ENCODE measurements at places on chromosomes 11 and 22.

DNA sequence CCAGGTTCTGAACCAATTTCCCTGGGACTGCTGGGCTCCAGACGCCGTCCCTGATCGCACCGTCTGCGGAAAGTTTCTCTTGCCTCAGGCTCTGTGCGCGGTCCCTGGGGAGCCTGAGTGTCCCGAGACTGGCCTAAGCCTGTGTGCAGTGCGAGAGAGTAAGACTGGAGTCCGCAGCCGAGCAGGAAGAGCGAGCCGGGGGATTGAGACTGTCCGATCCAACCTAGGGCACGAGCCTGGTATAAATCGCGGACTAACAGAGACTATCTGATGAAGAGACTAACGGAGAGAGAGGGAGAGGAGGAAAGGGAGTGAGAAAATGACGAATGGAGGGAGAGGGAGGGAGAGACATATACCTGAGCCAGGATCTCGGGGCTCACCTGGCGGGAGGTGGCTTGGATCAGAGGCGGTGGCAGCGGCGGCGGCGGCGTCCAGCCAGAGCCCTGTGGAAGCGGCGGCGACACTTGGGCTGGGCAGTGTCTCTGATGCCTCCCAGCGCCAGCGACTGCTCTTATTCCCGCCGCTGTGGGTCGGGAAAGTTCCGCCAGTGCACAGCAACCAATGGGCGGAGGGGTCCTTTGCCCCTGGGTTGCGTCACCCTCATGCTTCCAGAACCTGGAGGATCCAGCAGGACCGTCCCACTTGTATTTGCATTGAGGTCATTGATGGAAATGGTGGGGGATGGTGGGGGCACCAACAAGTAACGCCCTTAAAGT lies at the start of gene CALCA:
Gene CALCA (minus strand): TSS at position 487 of the 716 bp plus-strand sequence. CDS start 1,159 bp downstream, outside the sequence.
- DNase-seq, result no peak

DNA sequence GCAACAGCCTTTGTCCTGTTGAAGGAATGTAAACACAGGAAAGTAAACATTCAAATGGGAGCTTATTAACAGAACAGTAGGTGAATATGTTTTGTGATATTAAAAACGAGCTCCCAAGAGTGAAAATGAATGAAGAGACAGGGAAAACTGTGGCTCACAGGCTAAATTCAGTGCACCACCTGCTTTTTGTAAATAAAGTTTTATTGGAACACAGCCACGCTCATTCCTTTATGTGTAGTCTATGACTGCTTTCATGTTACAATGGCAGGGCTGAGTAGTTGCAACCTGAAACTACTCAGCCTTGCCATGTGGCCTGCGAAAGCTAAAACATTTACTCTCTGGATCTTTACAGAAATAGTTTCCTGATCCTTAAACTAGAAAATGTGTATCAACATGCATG lies 136.9 kb downstream of the MYO18B start:
- no peak for DNase-seq

GRCh38 chr11:121104312-121104762 lies 3.3 kb downstream of the TECTA start:
- no peak for DNase-seq

DNA sequence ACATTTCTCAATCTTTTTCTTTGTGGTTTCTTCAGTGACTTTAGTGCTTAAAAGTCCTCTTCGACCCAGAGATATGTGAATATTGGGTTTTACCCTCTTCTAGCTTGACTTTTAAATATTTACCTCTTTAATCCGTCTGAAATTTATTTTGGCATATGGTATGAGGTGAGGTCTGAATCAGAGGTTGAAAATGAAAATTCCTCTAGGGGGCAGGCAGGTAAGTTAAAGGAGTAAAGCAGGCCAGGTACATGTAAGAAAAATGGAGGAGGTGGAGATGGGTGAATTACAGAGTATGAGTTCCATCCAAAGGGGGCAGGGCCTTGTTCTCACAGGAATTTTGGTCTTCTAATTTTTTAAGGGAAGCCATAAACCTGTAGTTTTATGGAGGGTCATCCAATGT lies 263.8 kb upstream of the NARS2 start:
- no peak for DNase-seq

GRCh38 chr22:48880749-48881148 lies 946.9 kb downstream of the BRD1 start:
- DNase-seq, result no peak

- DNase-seq, result no peak
These were observed 86.9 kb downstream of the SYN3 start for GRCh38 chr22:32971276-32971675.

DNA sequence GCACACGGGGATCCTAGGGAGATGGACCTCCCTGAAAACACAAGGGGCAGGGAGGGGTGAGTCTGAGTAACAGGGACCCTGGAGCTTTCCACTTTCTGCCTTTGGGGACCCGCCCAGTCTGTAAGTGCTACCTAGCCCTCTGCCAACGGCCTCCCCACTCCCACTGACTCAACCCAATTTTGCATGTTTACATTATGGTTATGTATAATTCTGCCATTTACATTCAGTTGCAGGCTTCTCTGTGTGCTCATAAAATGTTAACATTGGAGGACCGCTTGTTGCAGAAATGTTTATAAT lies 105.8 kb downstream of the DSCAML1 start:
- DNase-seq, result no peak

GRCh38 chr11:119854521-119854920 lies 125.5 kb upstream of the NECTIN1 start:
- DNase-seq, result no peak

- DNase-seq, result no peak
These were observed 59.3 kb downstream of the C11orf58 start for GRCh38 chr11:16797776-16798175.

GRCh38 chr11:57071829-57072228 lies 83.1 kb downstream of the OR5AK2 start:
- DNase-seq, result no peak

DNA sequence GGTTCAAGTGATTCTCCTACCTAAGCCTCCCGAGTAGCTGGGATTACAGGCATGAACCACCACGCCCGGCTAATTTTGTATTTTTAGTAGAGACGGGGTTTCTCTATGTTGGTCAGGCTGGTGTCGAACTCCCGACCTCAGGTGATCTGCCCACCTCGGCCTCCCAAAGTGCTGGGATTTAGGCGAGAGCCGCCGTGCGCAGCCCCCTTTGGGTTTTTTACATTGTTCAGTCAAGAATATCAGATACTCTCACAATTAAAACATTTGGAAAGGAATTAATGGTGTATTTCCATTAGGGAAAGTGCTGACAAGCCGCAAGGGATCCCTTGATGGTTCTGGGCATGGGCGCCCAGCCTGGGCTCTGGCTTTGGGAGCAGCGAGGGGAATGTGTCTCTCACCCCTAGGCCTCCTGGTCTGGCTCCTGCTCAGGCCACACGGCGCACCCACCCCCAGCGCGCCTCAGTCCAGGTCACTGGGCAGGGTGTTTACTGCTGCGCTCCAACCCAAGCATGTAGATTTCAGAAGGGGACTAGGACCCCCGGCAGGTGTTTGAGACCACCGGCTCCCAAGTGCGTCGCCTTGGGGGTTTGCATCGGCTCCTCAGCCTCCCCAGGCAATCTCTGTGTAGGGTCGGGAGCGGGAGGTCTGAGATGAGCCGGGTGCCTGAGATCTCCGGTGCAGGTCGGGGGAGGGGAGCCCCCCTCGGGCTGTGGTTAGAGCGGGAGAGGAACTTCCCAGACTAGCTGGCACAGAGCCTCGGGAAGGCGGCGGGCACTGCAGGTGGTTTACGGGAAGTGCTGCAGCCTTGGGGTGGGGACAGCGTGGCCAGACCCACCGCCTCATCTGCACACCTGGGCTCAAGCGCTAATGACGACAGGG lies 809 bp upstream of the IRF7 start:
- DNase-seq, result no peak

- DNase-seq, result no peak
These were observed 557.2 kb downstream of the BUD13 start for GRCh38 chr11:116215471-116216113.

GRCh38 chr11:78420255-78420764 lies 2.7 kb upstream of the GAB2 start:
- DNase-seq, result peak; percentile 4

DNA sequence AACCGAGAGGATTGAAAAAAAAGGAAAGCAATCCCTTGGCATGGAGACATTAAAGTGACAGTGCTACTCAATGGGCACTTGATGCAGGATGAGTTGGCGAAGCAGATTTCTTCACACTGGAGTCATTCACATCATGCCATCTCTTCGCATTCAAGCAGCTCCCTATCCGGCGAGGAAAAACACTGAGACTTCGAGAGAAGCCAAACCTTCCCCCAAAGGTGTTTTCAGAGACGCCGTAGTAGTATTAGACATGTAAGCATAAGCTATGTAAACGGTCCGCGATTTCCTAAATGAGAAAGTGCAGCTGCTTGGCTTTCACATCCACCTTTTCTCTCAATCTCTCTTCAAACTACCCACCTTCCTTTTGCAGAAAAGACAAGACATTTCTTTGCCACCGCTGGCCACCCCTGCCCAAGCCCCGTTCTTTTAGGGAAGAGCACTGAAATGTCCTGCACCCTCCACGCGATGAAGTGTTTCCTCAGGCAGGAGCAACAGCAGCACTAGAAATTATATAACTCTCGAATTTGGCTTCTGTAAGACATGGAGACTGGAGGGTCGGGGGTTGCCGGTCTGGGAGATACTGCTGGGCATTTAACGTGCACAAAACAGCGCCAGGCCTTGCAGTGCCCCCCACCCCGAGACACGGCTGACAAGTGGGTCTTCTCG lies at the start of gene DLG2:
Gene DLG2 (minus strand): TSS at position 13 of the 666 bp plus-strand sequence.
- DNase-seq, result no peak

DNA sequence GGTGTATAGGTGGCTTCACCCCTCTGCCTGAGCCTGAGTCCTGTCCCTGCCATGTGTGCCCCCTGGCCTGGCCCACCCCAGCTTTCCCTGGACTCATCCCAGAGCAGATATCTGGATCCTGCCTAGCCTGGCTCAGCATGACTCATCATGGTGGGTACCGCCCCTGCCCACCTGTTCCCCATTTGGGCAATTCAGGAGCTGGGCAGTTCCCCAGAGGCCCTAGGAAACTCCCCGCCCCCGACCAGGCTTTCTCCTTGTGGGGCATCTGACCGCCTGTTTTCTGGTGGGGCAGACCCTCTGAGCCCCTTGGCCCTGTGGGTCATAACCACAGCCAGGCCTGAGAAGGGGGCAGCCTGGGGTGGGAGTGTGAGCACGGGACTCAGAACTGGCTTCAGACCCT lies 4.4 kb downstream of the TSPO start:
- no peak for DNase-seq

- no peak for DNase-seq
These were observed 189.4 kb upstream of the NCAM1 start for GRCh38 chr11:112771851-112772250.

GRCh38 chr11:118012083-118012669 lies 26.0 kb downstream of the IL10RA start:
- no peak for DNase-seq

- no peak for DNase-seq
These were observed 32.4 kb downstream of the MYH9 start for GRCh38 chr22:36355362-36355761.

- DNase-seq, result no peak
These were observed 19.8 kb upstream of the TIMP3 start for GRCh38 chr22:32781695-32782094.

DNA sequence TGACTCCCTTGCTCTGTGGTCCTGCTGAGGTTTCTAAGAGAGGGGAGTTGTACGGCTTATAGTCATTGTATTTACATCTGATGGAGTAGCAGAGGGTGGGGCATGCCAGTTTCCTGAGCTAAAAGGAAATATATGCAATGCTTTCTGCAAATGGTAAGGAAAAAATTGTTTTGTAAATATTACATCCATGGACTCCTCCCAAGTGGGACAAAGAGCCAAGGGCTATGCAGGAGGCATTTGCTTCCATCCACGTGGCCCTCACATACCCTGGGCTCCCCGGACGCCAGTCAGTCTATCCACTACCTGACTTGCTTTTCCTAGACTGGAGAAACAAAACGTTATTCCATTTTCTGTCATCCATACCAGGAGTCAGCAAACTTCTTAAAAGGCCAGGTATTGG lies 59.7 kb upstream of the PITPNB start:
- DNase-seq, result no peak

DNA sequence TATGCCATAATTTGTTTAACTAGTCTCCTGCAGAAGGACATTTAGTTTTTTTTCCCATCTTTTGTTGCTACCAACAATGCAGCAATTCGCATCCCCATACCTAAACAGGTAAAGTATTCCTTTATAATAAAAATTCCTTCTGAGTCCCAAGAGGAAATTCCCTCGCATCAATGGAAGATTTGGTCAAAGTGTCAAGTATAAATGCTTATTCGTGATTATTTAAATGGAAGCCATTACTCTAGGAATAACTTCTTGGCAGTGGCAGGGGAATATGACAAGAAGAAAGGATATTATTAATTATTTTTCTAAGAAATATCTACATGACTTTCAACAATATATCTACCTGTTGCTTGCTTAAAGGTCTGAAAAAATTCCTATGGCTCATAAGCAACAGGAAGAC lies 25.6 kb downstream of the RNF141 start:
- DNase-seq, result no peak

DNA sequence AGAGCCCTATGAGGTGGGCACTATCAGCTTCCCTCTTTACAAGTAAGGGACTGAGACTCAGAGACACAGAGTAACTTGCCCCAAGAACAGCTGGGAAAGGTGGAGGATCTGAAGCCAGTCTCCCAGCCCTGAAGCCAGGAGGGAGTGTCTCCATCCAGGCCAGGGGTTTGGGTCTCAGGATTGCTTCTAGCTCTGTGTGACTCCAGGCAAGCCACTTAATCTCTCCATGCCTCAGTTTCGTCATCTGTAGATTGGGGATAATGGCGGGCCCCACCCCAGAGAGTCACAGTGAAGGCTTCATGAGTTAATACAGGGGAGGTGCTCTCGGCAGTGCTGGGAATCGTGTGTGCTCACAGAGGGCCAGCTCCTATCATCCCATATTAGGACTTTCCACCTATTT lies 10.5 kb downstream of the MAP4K2 start:
- no peak for DNase-seq

- DNase-seq, result no peak
These were observed 38.3 kb downstream of the TP53I11 start for GRCh38 chr11:44912270-44912987.

DNA sequence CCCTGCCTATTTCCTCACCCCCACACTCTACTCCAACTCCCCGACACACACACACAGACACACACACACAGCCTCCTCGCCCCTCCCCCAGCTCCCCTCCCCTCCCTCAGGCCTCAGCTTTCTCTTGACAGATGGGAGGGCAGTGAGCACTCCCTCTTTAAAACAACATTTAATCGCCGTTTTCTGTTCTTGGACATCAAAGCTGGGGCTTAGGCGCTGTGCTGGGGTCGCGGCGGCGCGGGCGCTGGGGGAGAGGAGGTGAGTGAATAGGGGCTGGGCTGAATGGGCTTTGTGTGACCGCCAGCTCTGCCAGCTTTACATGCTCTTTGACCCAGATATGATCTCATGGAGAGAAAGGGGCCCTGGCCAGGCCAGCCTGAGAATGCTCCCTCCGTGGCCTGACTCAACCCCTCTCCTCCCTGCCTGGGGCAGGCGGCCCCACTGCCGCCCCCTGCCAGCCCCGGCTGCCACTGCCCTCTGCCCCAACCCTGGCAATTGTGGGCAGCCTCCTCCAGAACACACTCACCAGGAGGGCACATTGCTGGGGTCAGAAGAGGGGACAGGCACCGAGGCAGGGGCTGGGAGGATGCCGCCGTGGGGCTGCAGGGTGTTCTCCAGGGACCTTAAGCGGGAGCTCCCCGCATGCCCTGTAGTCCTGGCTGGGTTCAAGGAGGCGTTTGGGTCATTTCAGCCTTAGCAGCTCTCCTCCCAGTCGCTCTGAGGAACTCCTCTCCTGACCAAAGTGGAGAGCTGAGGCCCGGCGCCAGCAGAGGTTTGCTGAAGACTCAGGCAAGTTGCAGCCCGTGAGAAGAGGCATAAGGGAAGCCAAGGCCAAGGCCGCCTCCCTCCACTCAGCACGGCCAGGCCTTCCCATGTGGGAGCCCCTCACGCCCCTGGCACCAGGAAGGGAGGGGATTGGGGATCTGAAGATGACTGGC lies 38.3 kb upstream of the NNMT start:
- no peak for DNase-seq

- no peak for DNase-seq
These were observed 58.4 kb downstream of the DGCR2 start for GRCh38 chr22:19063581-19064353.

Measured in activated CD4-positive, CD25-positive, alpha-beta regulatory T cell (primary cell).